ENCODE measurements at places on chromosomes 1 and 21.

DNA sequence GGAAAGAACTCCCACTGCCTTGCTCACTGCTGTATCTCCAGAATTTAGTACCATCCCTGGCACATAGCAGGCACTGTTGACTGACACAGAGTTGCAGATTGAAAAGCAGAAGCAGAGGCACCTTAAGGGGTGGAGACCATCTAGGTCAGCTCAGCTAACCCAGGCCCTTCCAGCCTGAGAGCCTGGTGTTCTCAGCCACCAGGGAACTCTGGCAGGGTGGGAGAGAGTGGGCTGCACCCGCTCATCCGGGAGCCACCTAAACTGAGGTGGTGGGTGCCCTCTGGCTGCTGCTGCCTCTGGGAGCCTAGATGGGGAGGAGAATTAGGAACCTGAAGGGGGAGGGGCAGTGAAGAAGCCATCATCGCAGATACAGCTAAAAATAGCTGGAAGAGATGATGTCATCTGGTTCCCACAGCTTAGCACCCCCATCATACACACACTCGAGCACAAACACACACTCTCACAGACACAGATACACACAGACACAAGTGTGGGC, 1.5 kb upstream of the TSPAN1 start:
- no peak for DNase-seq

GRCh38 chr1:231724876-231725647, 98.5 kb downstream of the DISC1 start:
- peak; percentile 14 for DNase-seq

GRCh38 chr21:14758849-14759248, 212.7 kb upstream of the SAMSN1 start:
- DNase-seq, result no peak

- DNase-seq, result no peak
Measured at GRCh38 chr21:28761674-28762356, 230.9 kb downstream of the LTN1 start.

GRCh38 chr21:26732432-26733221, 112.6 kb downstream of the ADAMTS1 start:
- DNase-seq, result no peak

Measured in GM20000 (cell line).